ENCODE measurements at places on chromosomes 1 and 21. TPM values are rescaled to one million over a fixed set of nuclear protein-coding genes. Genes with fewer than 3 reads are reported as not detected.

ANKRD45 gene
- total RNA-seq, result not detected

CA14 gene
- total RNA-seq, result not detected

AMY1C gene
- total RNA-seq, result not detected

HRNR gene
- total RNA-seq, result not detected

TMEM82 gene
- not detected for total RNA-seq

B3GALT5 gene
- not detected for total RNA-seq

CAMK2N1 gene
- 0.83 TPM for total RNA-seq

CTH gene
- 1.4 TPM for total RNA-seq

UHMK1 gene
- total RNA-seq, result 54.6 TPM

LCE3E gene
- not detected for total RNA-seq

TMEM54 gene
- not detected for total RNA-seq

FAM167B gene
- total RNA-seq, result 0.67 TPM

FCRLB gene
- 0.39 TPM for total RNA-seq

POU2F1 gene
- total RNA-seq, result 19.8 TPM

CTBS gene
- 15.2 TPM for total RNA-seq

LEMD1 gene
- total RNA-seq, result not detected

SPRR1A gene
- not detected for total RNA-seq

EDARADD gene
- 0.26 TPM for total RNA-seq

All from activated naive CD4-positive, alpha-beta T cell treated with anti-CD3 and anti-CD28 coated beads, Interleukin-2, amount 10 ng/mL, durations not matched to agents 5 hours and 36 hours (primary cell).